Thymus (tissue), 14 donors: ENCODE measurements at places on chromosomes 11 and 22.

DNA sequence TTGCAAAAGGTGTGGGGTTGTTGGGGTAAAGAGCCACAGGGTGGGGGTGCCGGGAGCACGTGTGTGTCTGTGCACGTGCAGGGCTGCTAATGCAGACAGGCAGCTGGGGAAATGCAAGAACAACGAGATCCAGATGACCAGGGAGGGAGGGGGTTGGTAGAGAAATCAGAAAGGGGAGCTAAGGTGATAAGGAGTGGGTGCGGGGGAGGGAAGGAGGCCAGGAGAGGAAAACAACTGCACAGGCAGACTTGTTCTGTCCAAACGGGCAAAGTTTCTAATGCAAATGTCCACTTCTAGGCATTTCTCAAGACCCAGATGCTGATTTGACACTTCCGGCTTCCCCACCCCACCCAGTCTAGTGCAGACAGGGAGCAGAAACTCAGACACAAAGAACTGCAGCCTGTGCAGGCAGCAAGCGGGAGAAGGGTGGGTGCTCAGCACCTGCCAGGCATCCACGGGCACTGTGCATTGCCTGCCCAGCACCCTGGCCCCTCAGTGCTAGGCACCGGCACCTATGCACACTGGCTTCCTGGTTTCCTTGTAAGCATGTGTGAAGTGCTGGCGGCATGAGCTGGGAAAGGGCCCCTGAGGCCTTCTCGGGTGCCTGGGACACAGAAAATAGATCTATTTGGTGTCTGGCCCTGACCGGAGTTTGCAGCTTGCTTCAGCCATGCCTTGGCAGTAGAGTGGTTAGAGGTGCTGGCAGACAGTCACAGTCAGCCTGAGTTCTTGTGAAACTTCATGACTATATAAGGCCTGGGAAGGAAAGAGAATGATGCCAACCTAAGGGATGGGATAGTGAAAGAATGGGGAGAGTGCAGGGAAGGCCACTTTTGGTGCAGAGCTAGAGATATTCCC lies 220.1 kb upstream of the SORL1-AS1 start:
- DNase-seq = no peak

- DNase-seq = peak; percentile 81
These were observed 718 bp upstream of the MADD start for GRCh38 chr11:47269002-47269828.

- no peak for DNase-seq
These were observed 268.0 kb upstream of the ANO3 start for GRCh38 chr11:26063915-26064314.

GRCh38 chr11:102289592-102289991 lies 27.7 kb upstream of the BIRC3 start:
- peak; percentile 49 for DNase-seq

DNA sequence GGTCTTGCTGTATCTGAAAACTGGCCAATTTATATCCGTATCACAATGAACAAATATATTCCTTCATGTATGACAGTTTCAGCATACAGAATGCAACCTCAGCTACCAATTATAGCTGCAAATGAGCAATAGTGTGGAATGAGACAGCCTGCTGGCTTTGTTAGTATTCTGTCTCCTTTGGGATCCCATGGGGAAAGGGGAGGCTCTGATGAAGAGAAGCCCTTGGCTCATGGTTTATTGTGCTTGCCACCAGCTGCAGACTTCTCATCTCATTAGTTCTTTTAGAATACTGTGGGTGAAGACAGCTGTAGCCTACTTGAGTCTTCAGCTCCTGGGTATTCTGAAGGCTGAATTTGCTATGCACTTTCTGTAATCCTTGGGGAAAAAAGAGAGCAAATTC lies 42.4 kb downstream of the PITPNB start:
- no peak for DNase-seq

- no peak for DNase-seq
These were observed 17.4 kb downstream of the TUB start for GRCh38 chr11:8098361-8098760.

- DNase-seq = no peak
These were observed 762 bp downstream of the ANKRD13D start for GRCh38 chr11:67289651-67290479.

- no peak for DNase-seq
These were observed 17.7 kb downstream of the ELF5 start for GRCh38 chr11:34495724-34496377.
